ENCODE measurements at places on chromosomes 5 and 9.

- no peak for DNase-seq
Observed at GRCh38 chr5:74316064-74316603, 324.4 kb downstream of the ENC1 start.

DNA sequence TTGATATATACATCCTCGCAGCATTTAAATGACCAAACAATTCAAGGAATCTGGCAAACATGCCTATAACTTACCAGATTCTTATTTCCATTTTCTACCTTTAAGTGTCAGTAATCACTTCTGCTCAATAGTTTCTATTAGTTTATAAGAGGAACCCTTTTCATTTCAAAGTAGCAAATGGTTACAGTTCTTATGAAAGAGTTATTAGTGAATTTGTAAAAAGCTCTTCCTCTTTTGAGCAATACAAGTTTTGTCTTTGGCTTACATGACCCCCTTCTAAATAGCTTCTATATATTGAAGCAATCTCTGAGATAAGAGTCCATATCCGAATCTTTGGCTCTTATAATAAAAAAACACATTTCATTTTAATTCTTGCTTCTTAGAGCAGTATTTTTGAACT is 42.0 kb downstream of the ELL2 start:
- DNase-seq = no peak

DNA sequence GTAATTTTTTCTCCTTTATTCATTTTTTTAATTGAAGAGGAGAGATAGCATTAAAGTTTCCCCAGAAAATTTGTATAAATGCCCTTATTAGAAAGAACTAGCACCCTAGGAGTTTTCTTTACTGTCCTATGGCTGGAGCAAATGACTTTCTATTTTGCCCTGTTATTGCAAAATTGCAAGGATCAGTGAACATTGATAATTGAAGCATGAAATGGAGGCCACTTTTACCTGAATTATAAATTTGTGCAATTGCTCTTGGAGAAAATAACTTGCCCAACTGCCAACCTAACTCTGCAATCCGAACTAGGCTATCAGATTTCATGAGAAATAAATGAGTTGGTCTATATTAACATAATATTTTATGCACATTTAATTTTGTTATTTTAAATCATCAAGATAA is 111.9 kb downstream of the MTRR start:
- DNase-seq = no peak

DNA sequence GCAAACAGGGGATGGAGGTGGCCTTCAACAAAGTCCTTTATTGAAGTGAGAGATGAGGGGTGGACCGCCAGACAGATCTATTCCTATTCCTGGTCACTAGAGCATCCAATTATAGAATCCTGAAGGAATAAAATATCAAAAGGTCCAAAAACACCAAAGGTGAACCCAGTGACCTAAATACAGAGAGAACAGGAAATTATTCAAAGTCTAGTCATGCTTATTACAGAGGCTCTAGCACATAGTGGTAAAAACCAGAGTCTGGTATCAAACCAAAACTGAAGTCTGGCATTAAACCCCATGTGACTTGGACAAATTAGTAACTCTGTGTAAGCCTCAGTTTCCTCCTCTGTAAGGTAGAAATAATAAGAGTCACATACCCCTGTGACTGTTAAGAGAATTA is 100.5 kb upstream of the SNX2 start:
- no peak for DNase-seq

DNA sequence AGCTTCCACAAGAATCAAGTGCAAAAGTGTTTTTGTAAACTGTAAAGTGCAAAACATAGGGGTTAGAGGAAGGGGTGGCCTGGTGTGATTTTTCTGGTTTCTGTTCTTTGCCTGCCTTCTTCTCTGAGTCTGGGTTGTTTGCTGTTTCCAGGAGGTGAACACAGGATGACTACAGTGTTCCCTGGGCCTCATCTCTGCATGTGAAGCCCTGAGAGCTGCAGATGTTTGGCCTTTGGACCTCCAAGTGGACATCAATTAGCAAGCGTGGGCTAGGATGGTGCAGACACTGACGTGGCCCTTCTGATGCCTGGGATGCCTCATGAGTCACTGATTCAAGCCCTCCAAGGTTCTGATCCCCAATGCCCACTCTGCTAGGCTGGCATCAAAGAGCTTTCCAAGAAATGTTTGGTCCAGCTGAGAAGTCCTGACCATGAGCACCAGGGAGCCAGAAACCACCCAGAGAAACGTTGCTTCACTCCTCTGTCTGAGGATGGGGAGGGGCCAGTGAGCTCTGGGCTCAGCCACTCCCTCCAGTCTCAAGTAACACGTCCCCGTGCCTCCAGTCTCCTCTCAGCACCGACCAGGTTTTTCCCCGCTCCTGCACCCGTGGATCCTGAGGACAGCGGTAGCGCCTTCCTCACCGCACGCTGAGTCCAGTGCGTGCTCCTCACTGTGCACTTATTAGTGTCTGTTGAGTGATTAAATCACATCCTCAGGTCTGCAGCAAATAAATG is 7.6 kb downstream of the IL9 start:
- no peak for DNase-seq

GRCh38 chr5:131210151-131210510 is 39.4 kb downstream of the LYRM7 start:
- no peak for DNase-seq

GRCh38 chr9:113665756-113666155 is 202.2 kb downstream of the RGS3 start:
- DNase-seq = no peak

DNA sequence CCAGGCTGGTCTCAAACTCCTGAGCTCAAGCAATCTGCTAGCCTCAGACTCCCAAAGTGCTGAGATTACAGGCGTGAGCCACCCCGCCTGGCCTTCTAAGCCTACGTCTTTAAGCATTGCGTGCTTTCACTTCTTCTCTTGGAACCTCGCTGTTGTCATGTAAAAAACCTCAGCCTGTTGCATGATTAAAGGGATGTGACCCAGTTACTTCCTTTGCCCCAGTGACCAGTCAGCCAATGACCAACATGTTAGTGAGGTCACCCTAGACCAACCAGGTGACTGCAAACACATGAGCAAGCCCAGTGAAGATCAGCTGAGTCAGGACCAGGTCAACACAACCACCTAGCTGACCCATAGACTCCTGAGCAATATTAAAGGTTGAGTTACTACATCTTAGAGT is 10.5 kb downstream of the KIF4B start:
- no peak for DNase-seq

GRCh38 chr5:166330036-166330435 is 1961.4 kb upstream of the WWC1 start:
- no peak for DNase-seq

DNA sequence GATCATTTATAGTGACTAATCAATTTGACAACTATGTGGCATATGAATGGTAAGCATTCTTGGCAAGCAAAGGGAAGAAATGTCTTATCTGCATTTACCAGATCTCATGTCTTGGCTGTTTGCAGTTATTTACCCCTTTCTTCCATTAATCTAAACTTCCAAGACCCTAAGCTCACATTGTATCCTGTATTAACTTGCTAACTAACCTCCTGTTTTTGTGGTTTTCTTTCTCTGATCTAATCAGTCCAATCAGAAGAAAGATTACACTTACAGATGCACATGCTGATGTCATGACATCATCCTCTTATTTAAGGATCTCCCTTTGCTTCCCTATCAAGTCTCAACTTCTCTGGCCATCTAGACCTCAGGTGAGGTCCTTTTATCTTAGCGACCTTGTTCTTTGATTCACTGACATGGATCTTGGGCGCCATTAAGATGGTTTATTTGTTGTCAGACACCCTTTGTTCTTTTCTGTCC is 95.5 kb downstream of the F2RL2 start:
- DNase-seq = no peak

DNA sequence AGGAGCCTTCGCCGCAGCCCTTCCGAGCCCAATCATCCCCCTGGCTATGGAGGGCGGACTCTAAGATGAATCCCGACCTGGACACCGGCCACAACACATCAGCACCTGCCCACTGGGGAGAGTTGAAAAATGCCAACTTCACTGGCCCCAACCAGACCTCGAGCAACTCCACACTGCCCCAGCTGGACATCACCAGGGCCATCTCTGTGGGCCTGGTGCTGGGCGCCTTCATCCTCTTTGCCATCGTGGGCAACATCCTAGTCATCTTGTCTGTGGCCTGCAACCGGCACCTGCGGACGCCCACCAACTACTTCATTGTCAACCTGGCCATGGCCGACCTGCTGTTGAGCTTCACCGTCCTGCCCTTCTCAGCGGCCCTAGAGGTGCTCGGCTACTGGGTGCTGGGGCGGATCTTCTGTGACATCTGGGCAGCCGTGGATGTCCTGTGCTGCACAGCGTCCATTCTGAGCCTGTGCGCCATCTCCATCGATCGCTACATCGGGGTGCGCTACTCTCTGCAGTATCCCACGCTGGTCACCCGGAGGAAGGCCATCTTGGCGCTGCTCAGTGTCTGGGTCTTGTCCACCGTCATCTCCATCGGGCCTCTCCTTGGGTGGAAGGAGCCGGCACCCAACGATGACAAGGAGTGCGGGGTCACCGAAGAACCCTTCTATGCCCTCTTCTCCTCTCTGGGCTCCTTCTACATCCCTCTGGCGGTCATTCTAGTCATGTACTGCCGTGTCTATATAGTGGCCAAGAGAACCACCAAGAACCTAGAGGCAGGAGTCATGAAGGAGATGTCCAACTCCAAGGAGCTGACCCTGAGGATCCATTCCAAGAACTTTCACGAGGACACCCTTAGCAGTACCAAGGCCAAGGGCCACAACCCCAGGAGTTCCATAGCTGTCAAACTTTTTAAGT is 819 bp downstream of the ADRA1B start:
- no peak for DNase-seq

- no peak for DNase-seq
Observed at GRCh38 chr5:157038568-157039187, 20.2 kb downstream of the HAVCR1 start.

DNA sequence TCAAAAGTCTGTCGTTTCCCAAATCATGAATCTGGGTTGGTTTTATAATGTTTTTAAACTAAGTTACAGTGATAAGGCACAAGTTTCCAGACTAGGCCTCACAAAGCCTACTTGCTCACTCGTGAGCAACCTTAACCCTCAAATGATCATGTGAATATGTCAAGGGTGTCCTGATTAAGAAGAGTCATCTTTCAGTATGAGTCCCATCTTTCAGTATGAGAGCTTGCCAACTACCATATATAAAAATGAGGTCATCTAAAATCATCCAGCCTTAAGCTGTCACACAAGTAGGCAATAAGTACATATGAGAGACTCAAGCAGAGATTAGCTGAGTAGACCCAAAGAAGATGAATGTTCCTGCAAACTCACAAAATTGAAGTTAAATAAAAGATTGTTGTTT is 668.4 kb upstream of the FAM174A start:
- no peak for DNase-seq

GRCh38 chr5:87307796-87308423 is 40.2 kb downstream of the RASA1 start:
- DNase-seq = no peak

- DNase-seq = no peak
Observed at GRCh38 chr9:28207657-28208056, 634.4 kb upstream of the C9orf72 start.

DNA sequence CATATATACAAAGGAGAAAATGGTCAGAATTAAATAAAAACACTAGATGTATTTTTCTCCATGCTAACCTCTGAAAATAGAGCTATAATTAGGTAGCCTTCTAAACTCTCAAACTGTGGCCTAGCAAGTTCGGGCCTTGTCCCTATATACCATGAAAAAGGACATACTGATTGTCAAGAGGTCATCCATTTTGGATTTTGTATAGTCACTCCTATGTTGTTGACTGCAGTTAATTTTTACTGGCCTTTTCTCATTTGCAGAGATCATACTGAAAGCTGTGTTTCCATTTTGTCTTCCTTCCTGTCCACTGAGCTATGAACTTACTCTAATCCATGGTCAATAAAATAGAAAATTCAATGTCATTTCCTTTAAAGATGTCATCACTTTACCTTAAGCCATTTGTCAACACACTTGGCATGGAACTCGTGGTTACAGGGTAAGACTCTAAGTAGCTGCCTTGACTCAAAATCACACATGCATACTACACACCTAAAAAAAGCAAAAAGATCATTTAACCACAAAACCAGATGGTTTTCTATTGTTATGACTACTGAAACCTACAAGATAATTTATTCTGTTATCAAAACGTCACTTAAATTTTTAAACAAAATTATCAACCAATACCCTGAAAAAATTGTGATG is 58.0 kb downstream of the RNF38 start:
- DNase-seq = no peak

DNA sequence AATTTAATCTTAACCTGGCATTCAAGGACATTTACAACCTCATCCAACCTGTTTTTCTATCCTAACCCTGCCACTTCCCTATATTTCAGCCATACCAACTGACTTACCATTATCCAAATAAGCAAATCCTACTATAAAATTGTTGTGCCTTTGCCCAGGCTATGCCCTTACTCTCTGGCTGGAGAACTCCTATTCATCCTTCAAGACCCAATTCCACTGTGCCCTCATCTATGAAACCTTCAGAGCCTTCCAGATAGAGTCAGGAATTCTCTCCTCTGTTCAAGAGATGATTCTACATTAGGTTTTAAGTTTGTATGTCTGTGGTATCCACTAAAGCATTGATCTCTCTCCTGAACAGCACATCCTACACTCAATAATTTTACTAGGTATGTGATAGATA is 46.3 kb upstream of the MSX2 start:
- no peak for DNase-seq

DNA sequence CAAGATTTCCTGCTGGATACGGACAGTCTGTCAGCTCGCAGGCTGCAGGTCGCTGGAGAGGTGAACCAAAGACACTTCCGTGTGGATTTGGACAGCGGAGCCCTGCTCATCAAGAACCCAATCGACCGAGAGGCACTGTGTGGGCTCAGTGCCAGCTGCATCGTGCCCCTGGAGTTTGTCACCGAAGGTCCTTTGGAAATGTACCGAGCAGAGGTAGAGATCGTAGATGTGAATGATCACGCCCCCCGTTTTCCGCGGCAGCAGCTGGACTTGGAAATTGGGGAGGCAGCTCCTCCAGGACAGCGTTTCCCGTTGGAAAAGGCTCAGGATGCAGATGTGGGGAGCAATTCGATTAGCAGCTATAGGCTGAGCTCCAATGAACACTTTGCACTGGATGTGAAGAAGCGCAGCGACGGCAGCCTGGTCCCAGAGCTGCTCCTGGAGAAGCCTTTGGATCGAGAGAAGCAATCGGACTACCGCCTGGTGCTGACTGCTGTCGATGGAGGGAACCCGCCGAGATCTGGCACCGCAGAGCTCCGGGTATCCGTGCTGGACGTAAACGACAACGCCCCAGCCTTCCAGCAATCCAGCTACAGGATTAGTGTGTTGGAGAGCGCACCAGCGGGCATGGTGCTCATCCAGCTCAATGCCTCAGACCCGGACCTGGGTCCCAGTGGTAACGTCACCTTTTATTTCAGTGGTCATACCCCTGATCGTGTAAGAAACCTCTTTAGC is 658 bp downstream of the PCDHGC4 start:
- DNase-seq = no peak

- DNase-seq = no peak
Observed at GRCh38 chr9:127723444-127723843, 7.6 kb downstream of the TTC16 start.

DNA sequence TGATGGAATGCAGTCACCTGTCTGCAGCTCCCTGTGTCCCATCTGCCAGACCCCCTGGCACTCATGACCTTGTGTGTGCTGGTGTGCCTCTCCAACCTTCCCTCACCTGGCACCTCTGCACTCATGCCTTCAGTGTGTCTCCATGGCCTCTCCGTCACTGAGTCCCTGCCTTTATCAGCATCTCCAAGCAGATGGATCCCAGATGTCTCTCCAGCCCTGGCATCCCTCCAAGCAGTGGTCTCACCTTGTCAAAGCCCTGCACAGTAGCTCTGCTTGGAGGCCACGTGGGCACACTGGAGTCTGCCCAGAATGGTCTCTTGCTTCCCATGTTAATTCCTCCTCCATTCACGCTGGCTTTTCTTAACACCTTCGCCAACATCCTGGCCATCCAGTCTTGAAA is 84.8 kb downstream of the DAP start:
- DNase-seq = no peak
